ENCODE measurements at places on chromosomes 1 and 21.

DNA sequence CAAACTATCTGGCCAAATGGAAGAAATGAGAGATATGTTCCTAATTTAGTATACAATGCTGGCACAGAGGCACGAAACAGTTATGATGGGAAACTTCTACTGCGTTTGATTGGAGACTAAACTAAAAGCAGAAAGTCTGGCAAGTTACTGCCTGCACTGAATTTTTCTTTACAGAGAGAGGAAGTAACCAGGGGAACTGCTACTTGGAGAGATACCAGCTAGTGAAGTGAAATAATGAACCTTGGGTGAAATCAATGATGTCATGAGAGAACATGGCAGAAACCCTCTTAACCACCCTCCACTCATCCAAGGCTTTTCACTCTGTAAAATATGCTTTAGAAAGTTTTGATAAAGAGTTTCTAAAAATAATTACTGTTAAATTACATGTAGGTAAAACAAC, 29.3 kb downstream of the NIBAN1 start:
- no peak for DNase-seq

DNA sequence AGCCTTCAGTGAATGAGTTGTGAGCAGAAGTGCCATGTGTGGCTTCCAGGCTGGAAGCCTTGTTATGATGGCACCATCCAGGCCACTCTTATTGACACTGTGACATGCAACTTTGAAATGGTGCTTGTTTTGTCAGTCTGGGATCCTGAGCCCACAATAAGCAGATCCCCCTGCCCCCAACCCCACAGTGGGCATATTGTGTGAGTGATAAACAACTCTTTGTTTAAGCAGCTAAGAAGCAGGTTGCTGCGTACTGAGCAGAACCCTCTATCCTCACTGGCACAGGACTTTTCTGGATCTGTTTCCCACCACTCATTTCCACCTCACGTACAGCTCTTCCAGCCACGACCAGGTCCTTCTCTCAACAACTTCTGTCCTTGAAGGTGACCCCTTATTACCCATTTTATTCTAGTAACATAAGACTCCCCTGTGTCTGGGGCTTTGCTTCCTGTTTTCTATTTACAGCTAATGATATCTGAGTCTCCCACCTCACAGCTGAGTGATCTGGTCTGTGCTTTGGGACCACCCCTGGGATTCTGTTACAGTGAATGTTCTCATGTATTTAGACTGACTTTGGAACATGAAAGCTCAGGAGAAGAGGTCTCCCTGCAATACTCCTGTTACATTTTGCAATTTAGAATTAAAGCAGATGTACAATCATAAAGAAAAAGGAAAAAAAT, 375.5 kb downstream of the PCP4 start:
- no peak for DNase-seq

DNA sequence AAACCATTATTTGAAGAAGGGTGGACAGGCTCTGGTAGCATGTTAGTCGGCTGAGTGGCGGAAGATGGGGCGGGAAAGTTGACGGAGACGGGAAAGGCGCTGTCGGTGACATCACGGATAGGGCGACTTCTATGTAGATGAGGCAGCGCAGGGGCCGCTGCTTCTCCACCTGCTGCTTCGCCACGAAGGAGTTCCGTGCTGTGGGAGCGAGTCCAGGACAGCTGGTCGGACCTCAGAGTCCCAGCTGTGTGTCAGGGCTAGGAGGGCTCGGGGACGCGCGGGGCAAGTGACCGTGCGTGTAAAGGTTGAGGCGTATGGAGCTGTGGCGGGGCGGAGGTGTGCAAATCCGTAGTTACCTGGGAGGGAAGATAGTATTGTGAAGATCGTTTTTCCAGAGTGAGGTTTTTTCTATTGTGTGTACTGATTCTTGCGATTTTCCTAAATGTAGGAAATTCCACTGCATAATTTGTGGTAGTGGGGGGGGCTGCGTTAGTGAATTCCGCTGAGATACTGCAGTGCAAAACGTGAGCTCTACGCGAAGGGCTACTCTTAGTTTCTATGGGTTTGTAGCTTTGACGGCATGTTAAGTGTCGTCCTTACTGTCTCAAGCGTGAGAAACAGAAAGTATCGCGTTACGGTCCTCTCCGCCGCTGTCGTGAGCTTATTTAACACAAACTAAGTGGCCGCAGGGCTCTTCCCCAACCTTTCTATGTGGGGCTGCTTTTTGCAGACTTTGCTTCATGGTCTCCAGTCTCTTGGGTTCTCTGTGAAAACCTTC, 111.2 kb upstream of the NBPF11 start:
- peak; percentile 79 for DNase-seq

DNA sequence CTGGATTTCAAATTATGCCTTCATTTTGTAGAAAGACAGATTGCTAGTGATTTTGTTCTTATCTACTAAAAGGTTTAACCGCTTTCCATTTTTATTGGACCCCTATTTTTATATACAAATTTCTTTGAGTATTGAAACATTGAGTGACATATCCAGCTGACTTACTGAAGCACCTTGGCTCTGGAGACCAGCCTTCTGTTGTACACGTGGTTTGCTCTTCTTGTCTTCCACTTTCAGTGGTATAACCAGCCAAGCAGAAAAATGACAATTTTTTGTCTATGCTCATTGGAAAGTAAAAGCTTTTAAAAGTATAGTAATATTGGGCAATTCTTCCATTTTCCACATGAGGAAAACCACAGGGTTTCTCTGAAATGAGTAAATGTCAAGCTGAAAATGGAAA, 4.4 kb downstream of the F13B start:
- DNase-seq = no peak

- DNase-seq = no peak
These were observed 6.2 kb downstream of the CSRP1 start for GRCh38 chr1:201500670-201501120.

DNA sequence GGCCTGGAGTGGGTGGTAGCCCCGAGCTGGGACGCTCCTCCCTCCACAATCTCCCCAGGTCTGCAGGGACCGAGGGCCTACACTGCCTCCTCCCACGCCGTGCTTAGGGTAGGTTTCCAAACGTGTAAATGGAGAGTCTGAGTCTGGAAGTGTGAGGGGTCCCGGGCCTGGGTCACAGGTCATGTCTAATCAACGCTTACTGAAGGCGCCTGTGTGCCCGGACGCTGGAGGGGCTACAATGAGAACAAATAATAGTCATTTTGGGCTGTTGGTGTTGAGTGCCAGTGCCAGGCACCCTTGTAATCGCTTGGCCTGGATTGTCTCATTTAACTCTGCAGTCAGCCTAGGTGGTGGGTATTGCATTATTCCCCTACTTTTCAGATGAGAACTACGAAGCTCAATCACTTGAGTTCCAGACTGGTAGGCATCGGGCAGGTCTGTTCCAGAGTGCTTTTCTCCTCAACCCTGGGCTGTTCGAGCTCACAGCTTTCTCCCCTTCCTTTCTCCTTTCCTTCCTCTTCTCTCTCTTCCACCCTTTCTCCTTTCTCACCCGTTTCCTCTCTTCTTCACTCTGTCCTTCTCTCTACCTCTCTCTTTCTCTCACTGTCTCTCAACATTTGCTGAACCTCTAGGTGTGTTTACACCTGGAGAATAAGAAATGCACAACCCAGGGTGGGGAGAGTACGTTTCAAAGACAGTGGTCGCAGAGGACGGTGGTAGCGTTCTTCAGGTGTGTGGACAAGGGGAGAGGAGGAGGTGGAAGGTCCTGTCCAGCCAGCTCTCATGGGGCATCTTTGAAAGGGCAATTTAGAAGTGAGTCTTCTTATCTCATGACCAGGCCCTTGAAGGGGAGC, 883 bp downstream of the SLC66A1 start:
- no peak for DNase-seq

DNA sequence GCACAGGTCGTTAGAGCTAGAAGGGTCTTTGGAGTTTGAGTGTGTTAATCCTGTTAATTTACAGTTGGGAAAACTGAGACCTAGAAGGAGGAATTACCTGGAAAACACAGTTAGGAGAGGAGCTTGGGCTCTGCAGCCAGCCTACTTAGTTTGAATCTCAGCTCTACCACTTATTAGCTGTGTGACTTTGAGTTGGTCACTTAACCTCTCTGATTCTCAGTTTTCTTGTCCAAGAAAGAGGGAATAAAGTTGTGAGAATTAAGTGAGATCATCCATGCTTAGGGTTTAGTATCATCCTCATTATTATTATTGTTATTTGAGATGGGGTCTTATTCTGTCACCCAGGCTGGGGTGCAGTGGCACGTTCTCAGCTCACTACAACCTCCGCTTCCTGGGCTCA, 5.4 kb upstream of the HTR1D start:
- no peak for DNase-seq

GRCh38 chr1:23184212-23184934, 15.7 kb upstream of the LUZP1 start:
- DNase-seq = no peak

- DNase-seq = no peak
These were observed 544.0 kb downstream of the LMO4 start for GRCh38 chr1:87872692-87873091.

GRCh38 chr21:45913886-45914285, 67.7 kb upstream of the COL6A1 start:
- DNase-seq = no peak

GRCh38 chr1:110519125-110519810, at the start of gene KCNA10:
KCNA10 (minus strand) TSS chr1:110519175; CDS start chr1:110518787, 388 bp downstream.
- no peak for DNase-seq

DNA sequence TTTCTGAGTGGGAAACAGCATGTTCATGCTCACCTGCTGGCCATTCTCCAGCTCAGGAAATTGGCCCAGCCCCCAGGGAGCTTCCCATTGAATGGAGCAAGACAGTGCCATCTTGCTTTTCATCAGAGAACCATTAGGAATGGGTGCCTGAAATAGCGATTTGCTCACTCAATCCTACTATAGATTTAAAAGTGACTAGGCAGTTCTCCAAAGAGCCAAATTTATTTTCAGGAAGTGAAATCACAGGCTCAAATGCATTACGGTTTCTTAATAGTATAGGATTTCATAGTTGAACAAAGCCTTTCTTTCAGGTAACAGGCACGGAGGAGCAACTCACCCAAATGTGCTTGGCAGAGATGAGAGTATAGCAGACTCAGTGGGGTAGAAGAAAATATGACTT, 272.1 kb downstream of the GRIK1 start:
- DNase-seq = no peak

GRCh38 chr1:203028784-203029553, 2.7 kb downstream of the PPFIA4 start:
- no peak for DNase-seq

DNA sequence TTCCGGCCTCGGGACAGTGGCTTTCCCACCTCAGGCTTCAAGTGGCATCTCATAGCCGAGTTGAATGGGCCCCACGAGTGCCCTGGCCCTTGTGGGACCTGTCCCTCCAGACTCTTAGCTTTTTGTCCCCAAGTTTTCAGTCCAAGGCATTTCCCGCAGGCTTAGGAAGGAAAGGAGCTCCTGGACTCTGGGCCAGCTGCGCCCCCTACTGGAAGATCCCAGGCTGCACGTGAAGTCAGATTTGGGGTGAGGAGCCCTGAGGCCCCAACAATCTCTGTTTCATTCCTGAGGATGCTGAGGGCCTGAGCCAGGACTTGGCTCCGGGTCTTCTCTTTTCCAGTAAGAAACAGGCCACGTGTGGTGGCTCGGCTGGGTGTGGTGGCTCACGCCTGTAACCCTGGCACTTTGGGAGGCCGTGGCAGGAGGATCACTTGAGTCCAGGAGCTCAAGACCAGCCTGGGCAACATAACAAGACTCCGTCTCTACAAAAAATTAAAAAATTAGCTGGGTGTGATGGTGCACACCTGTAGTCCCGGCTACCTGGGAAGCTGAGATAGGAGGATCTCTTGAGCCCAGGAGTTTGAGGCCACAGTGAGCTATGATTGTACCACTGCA, 67.4 kb downstream of the ARHGEF10L start:
- DNase-seq = no peak

DNA sequence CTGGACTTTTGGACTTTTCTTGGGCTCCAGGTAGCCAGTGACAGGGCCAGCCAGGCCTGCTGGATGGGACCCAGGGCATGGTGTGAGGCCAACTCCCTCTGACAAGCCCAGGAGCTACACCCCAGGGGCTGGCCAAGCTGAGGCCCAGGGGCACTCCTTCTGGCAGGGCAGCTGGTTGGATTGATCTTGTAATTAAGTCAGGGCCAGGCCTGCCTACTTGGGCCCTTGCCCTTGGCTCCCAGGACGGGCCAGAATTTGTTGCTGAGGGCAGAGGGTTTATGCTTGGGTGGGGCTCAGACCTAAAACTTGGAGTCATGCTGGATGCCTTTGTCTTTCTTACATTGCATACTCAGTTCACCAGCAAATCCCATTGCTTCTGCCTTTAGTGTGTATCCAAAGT, 20.7 kb downstream of the KCNA2 start:
- no peak for DNase-seq

DNA sequence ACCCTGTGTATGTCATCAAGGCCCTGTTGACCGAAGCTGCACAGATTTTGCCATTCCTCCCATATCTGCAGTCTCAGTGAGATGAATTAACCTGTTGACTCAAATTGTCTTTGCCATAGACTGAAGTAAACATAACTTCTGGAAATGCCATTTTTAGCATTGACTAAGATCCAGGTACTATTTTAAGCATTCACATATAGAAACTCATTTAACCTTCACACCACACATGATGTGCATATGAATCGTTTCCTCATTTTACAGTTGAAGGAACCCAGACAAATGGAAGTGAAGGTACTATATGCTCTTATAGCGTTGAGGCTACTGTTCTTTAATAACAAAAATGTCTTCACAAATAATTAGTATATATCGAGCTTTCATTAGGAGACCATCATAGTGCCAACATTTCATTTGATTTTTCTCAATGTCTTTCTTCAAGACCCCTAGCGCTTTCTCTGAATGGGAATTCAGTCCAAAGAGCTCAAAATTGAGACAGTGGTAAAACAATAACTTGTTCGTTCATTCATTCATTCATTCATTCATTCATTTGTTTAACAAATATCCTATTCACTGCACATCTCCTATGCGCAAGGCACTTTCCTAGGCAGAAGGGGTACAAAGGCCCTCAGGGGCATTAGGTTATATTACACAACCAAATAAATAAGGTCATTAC, 444.7 kb downstream of the ADGRL2 start:
- no peak for DNase-seq
